NCI-H526 treated with DMSO at 0.1 percent for 48 hours (cell line): ENCODE measurements at places on chromosomes 16 and 17.

DNA sequence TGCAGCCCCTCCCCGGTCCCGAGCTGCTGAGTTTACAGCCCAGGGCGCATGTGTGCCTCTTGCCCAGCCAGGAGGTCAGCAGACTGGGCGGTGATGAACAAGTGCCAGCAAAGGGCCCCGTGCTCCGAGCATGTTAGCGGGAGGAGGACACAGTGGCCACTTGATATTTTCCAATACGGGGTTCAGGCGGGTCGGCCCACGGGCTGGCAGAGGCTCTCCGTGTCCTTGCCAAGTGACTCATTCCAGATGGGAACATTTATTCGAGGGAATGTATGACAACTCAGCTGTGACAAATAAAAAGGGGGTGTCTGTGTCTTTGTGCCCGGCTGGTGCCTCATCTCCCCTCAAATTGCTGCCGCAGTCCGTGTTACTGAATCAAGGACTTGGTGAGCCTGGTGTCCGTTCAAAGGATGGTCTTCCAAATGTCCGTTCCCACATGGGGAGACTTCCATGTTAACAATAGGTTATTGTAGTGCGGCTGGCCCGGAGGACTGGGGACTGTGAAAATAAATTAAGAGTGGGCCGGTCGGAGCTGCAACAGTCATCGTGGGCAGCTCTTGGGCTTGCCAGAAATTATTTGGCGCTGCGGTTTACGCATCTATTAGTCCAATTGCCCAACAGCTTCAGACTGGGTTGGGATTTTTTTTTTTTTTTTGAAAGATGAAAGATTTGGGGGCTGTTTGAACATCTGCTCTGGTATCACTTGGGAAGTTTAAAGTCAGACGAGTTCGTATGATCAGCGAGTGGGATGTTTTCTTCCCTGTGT lies 174.0 kb upstream of the CIBAR2 start:
- no peak for DNase-seq

GRCh38 chr17:27986805-27987684 lies 55.4 kb upstream of the NLK start:
- DNase-seq = no peak

DNA sequence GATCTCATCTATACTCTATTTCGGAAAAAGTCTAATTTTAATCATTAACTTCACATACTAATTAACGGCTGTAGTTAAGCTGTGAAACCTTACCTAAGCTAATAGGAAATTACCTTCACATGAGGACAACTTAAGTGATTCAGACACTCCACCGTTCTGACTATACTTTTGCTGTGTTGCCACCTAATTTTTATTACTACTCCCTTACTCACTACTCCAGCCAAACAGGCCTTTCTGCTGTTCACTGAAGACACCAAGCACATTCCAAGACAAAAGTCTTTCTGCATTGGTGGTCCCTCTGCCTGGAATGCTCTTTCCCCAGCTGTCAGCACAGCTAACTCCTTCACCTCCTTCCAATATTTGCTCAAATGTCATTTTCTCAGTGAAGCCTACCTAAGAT lies 1.3 kb downstream of the CMTR2 start:
- no peak for DNase-seq

- no peak for DNase-seq
These were observed 52.3 kb downstream of the RPTOR start for GRCh38 chr17:80596760-80597608.

DNA sequence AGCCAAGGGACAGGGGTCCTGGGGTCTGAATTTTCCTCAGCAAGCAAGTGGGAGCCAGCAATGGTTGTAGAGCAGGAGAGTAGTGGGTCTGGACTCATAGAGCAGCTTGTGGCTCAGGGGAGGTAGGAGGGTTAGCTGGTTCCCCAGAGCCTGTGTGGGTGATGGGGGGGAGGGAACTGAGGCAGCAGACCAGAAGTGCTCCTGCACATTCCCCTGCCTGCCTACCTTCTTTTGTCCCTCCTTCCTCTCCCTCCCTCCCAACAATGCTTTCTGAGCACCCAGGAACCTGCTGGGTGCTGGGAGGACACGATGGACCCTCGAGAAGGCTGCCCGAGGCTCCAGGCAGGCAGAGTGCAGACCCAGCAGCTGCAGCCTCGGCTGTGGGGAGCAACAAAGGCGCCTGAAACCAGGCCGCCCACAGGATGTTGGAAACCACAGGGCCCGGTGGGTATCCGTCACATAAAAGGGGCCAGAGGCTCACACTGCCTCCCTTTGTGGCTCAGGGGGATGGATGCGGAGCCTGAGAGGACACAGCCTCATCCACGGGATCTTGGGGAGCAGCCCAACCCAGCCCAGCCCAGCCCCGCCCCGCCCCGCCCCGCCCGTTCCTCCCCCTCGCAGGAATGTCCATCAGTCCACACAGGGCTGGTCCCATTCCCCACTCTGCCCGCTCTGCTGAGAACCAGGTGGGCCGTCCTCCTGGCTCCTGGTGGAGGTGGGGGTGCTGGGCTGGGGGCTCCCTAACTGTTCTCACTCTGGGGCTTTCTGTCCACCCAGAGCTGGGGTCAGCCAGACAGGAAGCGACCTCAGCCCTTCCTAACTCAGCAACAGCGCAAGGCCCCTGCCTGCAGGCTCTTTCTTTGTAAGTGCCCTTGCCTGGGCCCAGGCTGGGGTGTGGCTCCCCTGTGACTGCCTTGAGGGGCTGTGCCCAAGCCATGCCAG lies 1.7 kb upstream of the NLRC3 start:
- DNase-seq = no peak

- DNase-seq = no peak
These were observed 21.6 kb upstream of the NCBP3 start for GRCh38 chr17:3867606-3868005.

- DNase-seq = peak; percentile 9
These were observed 202.0 kb downstream of the C16orf78 start for GRCh38 chr16:49575346-49576172.

DNA sequence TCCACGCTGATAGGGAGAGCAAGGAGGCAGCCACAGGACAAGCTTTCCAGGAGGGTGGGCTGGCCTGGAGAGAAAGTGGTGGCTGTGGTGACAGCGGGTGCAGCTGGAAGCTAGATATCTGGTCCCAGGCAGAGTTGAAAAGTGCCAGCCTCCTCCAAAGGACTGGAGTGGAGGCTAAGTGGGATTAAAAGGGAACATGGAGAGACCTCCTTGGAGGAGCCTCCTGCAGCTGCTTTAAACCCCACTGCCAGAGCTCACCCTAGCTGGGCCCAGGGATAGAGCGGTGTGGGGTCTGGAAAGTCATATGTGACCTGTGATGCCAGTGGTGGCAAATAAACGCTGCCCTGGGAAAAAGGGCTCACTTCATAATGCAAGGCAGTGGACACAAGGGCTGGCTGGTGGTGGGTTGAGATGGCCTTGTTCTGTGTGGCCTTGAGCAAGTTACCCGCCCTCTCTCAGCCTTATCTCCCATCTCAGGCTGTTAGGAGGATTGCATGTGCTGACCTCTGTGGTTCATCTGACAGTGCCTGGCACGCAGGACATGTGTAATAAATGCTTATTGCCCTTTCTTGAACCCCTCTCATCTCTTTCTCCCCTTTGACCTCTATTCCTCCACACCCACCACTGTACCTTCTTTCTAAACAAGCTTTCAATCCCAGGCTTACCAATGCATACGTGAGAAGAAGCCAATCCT lies 61.0 kb upstream of the LGALS9 start:
- no peak for DNase-seq

GRCh38 chr17:66580956-66581391 lies 253.9 kb upstream of the CACNG5 start:
- DNase-seq = no peak

DNA sequence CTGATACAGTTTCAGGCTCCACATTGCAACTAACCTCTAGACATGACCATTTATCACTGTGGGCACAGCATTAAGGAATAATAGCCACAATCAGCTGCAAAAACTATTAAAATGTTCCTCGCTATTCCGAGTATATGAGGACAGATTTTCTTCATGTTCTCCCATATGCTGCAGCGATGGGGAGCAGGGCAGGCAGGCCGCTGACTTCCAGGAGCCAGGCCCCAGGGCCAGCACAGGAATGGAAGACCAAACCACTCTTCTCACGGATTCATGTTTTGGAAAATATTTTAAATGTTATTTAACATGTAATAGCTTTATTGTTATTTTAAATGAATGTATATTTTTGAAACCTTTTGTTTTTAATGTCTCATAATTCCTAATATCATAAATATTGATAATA lies 43.8 kb upstream of the ENDOV start:
- no peak for DNase-seq

- no peak for DNase-seq
These were observed at the start of gene ZDHHC1 for GRCh38 chr16:67415872-67416793. Gene ZDHHC1 (minus strand): TSS chr16:67416477. CDS start chr16:67407775, 8,702 bp downstream.

- DNase-seq = no peak
These were observed 66.5 kb upstream of the ZNF267 start for GRCh38 chr16:31807086-31807485.

GRCh38 chr17:28346746-28347246 lies 10.5 kb downstream of the POLDIP2 start:
- DNase-seq = no peak

DNA sequence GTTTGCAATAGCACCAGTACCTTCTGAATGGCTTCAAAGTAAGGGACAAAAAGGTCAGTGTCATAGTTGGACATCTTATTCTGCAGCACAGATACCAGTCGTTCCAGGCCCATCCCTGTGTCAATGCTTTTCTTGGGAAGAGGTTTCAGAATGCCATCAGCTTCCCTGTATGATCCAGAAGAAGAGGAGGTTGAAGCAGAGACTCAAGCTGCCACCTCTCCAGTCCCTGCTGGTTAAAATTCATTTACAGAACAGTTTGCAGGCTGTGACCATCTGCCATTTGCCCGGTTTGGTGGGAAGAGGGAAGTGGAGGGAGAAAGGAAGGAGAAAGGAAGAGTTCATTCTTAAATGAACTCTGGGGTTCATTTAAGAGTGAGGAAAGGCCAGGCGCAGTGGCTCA lies 18.4 kb upstream of the EXOSC6 start:
- DNase-seq = no peak

GRCh38 chr17:82240506-82241182 lies 11.8 kb downstream of the SLC16A3 start:
- no peak for DNase-seq

DNA sequence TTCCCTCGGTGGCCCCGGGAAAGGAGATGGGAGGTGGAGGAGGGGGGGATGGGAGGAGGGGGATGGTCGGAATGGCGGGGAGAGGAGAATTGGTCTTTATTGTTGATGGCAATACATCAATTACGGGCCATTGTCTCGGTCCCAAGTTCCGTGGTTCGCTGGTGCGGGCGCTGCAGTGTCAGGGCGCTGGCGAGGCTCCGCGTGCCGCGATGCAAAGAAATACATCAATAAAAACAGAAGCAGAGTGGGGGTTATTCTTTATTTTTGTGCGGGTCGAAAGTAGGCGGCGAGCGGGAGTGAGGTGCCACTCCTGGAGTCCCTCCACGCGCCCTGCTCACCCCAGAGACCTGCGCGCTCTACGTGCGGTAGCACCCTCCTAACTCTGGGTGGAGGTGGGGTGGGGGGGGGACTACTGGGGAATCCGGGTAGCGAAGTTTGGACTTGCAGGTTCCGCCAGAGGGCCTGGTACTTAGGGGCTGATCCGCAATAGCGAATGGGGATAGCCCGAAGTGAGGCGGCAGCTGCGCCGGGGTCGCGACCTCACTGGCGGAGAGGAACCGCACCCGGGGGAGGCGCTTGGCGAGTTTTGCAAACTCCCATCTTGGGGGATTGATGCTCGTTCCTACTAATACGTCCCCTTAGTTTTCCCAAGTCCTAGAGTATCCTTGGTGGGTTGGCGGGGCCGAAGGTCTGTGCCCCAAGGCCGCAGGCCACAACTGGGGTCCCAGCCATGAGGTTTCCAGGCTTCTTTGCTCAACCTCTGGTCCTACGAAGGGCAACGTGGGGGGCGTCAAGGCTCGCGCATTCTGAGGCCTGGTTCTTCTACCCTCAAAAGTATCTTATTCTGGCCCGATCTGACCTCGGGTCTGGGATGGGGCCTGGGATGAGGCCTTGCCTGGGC lies 3.5 kb upstream of the SALL1 start:
- DNase-seq = no peak

DNA sequence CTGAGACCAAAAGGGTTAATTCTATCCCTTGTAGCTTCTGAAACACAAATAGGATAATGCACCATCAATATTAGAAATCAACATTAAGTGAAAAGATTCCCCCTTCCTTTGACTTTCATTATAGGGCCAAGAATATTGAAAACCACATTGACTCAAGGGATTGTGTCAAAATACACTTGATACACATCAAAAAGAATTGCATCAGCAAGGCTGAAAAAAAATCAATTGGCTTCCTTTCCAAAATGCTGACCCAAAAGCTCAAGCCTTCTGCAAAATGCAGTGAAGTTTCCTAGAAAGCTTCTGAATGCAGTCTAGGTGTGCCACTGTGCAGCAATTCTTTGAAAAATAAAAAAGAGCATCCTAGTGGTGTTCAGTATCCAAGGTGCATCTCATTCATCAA lies 674.4 kb downstream of the TOX3 start:
- DNase-seq = no peak

DNA sequence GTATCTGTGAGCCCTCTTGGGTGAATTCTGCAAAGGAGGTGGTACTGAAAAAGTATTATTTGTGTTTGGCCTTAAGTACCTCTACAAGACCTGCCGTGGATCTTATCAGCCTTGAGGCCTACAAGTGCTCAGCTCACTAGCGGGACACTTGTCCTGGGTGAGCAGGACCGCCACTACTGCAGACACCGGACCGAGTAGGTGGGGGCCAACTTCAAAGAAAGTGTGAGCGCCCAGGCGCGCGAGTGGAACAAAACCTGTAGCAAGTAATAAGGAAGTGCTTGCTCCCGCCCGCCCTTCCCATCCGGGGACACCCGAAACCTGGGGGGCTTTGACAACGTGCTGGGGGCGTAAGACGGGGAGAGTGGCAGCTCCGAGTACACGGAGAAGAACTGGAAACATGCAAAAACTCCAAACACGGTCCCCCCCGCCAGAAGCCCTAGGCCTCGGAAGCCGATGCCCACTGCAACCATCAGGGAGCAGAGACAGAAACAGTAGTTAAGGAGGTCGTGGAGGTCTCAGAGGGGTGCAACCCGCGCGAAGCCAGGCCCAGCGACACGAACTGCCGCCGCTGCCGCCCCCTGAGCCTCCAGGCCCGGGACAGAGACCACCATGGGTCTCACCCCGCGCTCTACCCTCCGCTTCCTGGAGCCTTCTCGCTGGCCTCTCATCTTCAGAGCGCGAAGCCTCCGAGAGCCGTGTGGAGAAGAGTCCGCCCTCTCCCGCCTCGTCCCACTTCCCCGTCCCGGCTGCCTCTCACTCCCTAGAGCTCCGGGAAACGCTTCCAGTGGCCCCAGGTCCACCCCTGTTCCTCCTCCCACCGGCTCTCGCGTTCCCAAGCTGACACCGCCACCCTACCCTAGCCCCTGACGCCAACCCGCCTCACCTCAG lies 537 bp downstream of the CNOT1 start:
- DNase-seq = no peak

DNA sequence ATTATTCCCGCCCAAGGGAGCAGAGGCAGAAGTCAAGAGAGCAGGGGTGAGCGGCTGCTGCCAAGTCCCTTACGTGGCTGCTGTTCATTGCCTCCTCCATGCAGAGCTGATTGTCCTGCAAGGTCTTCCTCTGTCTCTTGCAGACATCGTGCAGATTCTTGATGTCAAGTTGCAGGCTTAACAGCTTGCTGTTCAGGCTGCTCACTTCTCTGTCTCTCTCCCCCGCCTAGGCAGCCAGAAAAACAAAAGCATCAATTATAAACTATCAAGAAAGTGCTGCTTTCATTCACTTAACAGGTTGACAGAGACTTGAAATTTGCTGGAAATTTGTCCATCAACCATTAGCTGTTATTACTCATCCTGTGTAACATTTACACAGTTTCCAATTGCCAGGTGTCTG lies 7.3 kb downstream of the PMFBP1 start:
- DNase-seq = no peak
